NCI-H2081 treated with DMSO at 0.1 percent for 48 hours (cell line): ENCODE measurements at places on chromosomes 13 and 19.

DNA sequence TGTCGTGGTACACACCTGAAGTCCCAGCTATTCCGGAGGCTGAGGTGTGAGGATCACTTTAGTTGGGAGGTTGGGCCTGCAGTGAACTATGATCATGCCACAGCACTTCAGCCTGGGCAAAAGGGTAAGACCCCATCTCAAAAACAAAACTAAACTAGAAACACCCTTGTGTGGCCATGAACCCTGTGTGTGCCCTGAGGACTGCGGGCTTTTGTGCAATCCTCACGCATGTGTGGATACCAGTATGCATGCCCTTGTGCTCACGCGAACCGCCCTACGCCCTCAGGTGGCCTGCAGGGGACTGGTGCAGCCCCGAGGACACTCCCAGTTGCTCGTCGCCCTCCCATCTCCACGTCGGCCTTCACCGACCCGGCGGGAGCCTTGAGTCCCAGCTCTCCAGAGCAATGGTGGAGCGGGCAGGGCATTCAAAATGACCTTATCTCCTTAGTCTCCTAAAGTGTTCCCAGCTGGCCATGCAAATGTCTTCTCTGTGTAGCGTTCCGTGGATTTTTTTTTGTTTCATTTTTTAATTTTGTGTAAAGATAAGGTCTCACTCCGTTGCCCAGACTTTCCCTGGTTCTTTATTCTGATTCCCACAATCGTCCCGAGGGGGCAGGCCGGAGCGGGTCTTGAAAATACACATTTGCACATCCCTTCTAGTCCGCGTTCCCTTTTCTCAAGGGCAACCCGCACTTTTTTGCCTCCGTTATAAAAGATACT lies 868 bp upstream of the EGLN2 start:
- DNase-seq, result no peak

DNA sequence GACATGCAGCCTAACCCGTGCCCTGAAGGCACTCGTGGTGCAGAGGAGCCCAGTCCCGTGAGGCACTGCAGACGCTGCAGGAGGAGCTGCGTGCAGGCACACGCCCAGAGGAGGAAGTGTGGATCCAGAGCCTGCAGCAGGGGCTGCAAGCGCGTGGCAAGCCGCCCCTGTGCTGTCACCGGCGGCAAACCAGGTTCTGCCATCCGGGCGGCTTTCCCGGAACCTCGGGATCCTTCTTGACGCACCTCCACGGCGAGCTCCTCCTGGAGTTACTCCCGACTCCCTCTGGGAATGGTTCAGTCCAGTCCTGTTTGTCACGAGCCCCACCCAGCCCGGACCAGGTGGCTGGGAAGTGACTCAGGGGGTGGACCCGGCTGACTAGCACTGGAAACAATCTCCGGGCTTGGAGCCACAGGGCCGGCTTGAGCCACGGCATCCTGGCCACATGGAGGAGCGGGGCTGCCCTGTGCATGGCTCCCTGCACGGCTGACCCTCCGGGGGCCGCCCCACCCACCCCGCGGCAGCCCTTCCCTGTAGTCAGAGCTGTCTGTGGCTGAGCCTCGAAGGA lies 10.2 kb downstream of the DPP9 start:
- DNase-seq, result no peak

DNA sequence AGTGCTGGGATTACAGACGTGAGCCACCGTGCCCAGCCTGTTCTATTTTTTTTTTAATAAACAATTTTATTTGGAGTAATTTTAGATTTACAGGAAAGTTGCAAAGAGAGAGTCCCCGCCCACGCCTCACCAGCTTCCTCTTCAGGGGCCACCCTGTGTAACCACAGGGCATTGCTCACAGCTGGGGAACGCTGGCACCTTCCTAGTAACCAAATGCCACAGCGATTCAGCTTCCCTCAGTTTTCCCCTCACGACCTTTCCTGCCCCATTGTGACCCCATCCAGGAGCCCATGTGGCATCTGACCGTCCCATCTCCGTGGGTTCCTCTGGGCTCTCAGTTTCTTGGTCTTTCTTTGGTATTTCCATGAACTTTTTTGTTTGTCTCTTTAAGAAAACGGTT lies 83.9 kb downstream of the GNG7 start:
- no peak for DNase-seq

GRCh38 chr19:28396287-28396831 lies 816.6 kb downstream of the UQCRFS1 start:
- DNase-seq, result no peak

DNA sequence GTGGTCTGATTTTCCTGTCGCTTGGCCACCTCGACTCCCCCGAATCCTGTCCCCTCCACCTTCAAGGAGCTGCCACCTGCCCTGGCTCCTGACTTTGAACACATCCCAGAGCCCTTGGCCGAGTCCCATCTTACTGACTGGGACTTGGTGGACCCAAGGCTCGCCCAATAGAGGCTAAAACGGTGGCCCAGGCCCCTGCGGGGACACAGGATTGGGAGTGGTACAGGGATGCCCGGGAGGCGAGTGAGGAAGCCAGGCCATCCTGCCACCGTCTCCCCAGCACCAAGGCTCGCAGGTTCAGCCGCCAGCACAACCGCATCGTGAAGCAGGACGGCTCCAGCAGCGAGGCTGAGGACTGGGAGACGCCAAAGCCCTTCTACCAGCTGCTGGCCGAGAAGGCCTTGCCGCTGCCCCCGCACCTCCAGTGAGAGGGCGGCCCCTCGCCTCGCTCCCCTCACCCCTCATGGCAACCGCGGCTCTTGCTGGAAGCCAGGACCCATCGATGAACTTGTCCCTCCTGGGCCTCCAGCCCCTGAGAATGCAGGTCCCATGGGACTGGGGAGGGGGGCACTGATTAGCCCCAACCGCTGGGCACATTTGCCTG lies 5.3 kb downstream of the SIX5 start:
- DNase-seq, result no peak

- no peak for DNase-seq
Observed at GRCh38 chr19:52959613-52960295, 2.9 kb downstream of the ZNF816 start.

DNA sequence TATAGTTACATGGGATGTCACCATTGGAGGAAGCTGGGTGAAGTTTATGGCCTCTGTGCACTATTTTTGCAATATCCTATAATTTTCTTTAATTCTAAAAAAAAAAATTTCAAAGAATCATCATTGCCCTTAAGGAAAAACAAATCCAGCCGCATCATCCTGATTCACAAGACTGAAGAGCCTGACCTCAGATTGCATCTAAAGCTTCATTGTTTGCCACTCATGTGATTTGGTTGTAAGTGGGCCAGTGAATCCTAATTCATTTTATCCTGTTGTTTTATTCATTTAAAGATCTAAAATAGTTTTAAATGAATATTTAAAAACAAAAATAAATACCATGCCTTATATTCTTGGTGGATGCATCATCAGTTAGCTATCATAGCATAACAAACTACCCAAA lies 504.5 kb downstream of the TBC1D4 start:
- DNase-seq, result no peak

GRCh38 chr13:48615049-48615448 lies 38.7 kb upstream of the CYSLTR2 start:
- DNase-seq, result no peak

GRCh38 chr19:39913682-39914333 lies 20.6 kb downstream of the FCGBP start:
- DNase-seq, result no peak

DNA sequence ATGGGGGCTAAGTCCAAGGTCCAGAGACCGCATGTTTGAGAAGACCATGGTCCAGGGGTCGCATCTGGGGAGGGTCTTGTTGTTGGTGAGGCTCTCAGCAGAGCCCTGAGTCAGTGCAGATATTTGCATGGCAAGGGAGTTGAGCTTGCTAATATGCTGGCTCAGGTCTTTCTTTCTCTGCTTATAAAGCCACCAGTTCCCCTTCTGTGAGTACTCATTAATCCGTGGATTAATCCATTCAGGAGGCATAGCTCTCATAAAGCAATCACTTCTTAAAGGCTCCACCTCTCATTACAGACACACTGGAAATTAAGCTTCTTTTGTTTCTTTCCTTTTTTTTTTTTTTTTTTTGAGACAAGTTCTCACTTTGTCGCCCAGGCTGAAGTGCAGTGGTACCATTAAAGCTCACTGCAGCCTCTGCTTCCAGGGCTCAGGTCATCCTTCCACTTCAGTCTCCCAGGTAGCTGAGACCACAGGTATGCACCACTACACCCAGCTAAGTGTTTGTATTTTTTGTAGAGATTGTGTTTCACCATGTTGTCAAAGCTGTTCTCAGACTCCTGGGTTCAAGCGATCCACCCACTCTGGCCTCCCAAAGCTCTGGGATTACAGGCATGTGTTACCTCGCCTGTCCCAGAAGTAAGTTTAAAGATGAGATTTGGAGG lies 216.4 kb downstream of the SLITRK5 start:
- DNase-seq, result no peak

GRCh38 chr13:50457415-50458393 lies 385.8 kb downstream of the DLEU7 start:
- no peak for DNase-seq

GRCh38 chr13:39016087-39016486 lies 21.8 kb downstream of the PROSER1 start:
- DNase-seq, result no peak

GRCh38 chr13:58865286-58865685 lies 1233.7 kb downstream of the PCDH17 start:
- DNase-seq, result no peak

- peak; percentile 18 for DNase-seq
Observed at GRCh38 chr13:24053519-24054251, 106.8 kb upstream of the SPATA13 start.

DNA sequence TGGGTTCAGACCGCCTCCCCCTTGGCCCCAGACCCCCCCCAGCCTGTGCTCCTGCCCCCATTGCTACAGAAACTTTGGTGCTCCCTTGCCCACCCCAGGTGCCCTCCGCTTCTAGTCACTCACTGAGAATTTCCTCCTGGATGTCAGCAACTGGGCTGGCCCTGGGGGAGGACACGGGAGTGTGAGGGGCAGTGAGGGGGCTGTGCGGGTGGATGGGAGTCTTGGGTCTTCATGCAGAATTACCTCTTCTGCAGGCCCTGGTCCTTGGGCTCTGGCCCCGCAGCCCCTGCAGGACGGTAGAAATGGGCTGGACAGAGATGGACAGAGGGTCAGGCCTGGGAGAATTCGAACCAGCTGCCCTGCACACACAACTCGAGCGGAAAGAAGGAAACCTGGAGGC lies 4.8 kb downstream of the LILRB5 start:
- no peak for DNase-seq

DNA sequence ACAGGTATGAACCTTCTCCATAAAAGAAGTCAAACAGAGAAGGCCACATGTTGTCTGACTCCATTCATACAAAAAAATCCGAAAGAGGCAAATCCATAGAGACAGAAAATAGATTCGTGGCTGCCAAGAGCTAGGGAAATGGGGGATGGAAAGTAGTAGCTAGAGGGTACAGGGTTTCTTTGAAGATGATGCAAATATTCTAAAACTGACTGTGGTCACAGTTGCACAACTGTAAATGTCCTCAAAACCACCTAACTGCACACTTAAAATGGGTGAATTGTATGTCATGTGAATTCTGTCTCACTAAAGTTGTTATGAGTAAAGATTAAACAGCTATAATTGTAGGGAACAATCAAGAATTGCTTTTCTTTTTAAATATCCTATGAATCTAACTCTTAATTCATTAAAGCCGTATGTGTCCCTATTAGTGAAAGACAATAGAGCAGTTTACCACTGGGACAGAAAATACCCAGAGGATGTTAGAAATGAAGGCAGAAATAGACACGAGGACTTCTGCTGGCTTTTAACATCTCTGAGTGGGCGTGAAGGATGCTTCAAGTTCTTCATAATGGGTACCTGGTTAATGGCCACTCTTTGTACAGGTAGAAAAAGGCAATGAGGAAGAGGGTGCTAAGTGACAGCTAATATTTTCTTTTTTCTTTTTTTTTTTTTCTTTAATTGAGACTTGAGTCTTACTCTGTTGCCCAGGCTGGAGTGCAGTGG lies 21.2 kb downstream of the INSR start:
- DNase-seq, result no peak

- DNase-seq, result no peak
Observed at GRCh38 chr13:51234676-51235075, 12.5 kb downstream of the FAM124A start.

GRCh38 chr13:70694996-70695715 lies 586.9 kb upstream of the KLHL1 start:
- no peak for DNase-seq

DNA sequence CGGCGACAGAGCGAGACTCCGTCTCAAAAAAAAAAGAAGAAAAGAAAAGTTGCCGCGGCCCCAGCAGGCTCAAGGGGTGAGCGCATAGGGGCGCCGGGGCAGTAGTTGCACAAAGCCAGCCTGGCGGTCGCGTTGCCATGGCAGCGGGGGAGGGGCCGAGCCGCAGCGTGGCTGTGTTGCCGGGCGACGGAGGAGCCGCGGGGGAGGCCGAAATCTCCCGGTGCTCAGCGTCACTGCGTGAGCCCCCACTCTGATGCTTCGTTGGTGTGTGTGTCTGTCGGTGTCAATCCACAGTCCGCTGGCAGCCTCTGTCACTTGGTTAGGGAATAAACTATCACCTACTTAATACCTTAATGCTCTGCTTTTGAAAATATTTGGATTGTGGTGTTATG lies 82.9 kb upstream of the C1QTNF9B start:
- DNase-seq, result no peak

DNA sequence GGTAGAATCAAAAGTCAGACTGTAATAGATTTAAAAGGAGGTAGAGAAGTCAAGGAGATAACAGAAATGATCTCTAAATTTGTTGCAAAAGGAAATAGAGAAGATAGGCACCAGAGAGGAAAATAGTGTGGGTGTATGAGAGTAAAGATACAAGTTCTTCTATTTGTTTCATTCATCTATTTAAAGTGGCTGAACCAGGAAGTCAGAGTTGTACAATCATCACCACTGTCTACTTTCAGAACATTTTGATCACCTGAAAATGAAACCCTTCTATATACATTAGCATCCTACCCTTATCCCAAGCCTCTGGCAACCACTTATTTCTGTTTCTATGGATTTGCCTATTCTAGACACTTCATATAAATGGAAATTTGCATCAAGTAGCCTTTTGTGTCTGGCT lies 36.7 kb downstream of the INTS6 start:
- no peak for DNase-seq

DNA sequence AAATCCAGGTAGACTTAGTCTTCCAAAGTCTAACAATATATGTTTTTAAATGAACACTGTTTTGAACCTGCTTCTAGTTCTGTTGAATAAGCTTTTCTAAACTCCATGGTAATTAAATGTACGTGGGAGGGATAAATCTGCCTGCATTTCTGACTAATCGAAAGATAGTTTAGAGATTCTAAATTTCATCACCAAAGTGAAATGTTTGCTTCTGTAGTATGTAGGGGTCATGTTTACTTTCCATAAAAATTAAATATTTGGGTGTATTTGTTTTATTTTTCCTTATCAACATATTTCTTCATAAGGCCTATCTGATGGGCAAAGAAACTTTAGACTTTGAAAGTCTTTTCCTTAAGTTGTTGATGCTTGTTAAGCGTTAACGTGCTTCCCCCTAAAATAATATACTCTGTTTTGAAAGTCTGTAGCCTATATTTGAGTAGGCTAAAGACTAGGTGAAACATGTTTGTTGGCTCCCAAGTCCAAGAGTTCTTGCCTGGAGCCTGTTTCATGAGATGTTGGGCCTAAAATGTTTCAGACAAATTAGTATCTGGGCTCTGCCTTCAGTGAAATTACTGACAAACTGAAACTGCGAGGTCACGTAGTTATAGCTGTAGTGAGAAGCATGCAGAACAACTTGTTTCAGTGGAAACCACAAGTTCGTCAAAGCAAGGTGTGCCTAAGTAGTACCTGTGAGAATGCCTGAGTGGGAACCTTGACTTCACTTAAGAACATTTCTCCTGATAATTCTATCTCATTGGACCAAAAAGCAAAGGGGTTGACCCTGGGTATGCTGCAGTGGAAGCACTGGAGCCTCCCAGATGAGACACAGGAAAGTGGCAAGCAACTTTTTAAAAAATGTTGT lies 126.2 kb downstream of the LMO7 start:
- no peak for DNase-seq
